Activated naive CD8-positive, alpha-beta T cell treated with anti-CD3 and anti-CD28 coated beads, Interleukin-2, amount 10 ng/mL, durations not matched to agents 7 days and 5 days (primary cell): ENCODE measurements at places on chromosomes 1 and 21. TPM values are rescaled to one million over a fixed set of nuclear protein-coding genes. Genes with fewer than 3 reads are reported as not detected.

GRCh38 chr1:177343445-177343844 is 172.7 kb downstream of the BRINP2 start:
- no peak for DNase-seq

- DNase-seq: peak; percentile 32
These were observed 133.4 kb downstream of the DMRTB1 start for GRCh38 chr1:53592521-53592982.

The PLA2G2A gene
- not detected for total RNA-seq

GRCh38 chr1:11940260-11940921 is 5.9 kb downstream of the PLOD1 start:
- no peak for DNase-seq

The SRGAP2C gene
- 31.0 TPM for total RNA-seq

The PRKAA2 gene
- total RNA-seq: not detected

- DNase-seq: no peak
These were observed 332.5 kb downstream of the AMY1C start for GRCh38 chr1:104082221-104082620.

- peak; percentile 94 for DNase-seq
These were observed 4.5 kb upstream of the MEF2D start for GRCh38 chr1:156504821-156505678.

The CROCC gene
- 63.0 TPM for total RNA-seq

The SPAG17 gene
- not detected for total RNA-seq

- no peak for DNase-seq
These were observed 16.0 kb downstream of the LMNA start for GRCh38 chr1:156130578-156130942.

DNA sequence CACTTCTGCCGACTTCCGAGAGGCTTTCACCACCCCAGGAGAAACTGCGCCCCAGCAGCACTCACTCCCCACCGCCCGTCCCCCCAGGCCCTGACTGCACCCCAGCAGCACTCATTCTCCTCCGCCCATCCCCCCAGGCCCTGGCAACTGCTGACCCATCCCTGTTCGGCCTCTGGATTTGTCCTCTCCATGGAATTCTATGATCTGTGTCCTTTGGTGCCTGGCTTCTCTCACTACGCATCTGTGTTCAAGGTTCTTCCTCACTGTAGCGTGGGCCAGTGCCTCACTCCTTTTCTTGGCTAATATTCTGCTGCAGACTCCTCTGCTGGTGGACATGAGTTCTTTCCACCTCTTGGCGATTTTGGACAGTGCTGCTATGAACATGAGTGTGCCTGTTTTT is 121.8 kb upstream of the ARHGEF16 start:
- DNase-seq: no peak

DNA sequence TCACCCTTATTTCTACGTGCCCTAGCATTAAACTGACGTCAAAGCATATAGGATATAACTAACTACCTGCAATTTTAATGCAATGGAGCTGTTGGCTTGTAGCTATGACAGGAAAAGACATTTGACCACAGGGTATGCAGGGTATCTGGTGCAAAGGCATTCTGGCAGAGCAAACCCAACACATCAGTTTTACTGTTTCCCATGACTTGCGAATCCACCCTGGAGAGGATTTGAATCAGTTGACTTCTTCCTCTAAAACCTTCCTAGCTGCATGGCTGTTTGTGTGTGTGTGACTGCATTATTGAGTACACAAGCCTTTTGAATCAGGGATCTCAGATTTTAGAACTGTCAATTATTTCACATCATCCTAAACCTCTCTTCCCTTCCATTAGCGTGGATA is 41.7 kb upstream of the SYT14 start:
- DNase-seq: no peak

DNA sequence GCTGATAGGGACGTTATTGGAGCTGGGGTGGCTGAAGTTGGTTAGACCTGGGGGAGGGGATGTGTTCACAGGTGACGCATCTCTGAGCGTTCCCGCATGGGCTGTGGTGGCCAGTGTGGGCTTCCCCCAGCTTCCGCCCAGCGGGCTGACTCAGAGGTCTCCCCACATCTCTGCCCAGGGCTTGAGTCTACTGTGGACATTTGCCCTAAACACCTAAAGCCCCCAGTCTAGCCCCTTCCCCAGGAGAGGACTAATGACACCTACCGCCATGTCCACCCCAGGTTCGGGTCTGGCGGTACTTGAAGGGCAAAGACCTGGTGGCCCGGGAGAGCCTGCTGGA is 2.0 kb downstream of the AGRN start:
- DNase-seq: no peak
